SJCRH30 (cell line): ENCODE measurements at places on chromosomes 12 and 14.

GRCh38 chr12:3684449-3685051 is 68.4 kb downstream of the CRACR2A start:
- H3K4me3 ChIP-seq, result no peak overlapping the region
- H3K36me3 ChIP-seq, result no peaks in the 10 kb centered on the region
- no peaks in the 10 kb centered on the region for H3K4me1 ChIP-seq
- H3K27ac ChIP-seq, result no peak overlapping the region
- no peaks in the 10 kb centered on the region for H3K27me3 ChIP-seq

GRCh38 chr14:102690509-102691286 is 86.6 kb upstream of the TRAF3 start:
- no peak overlapping the region for H3K4me3 ChIP-seq
- H3K27me3 ChIP-seq, result no peaks in the 10 kb centered on the region
- no peak overlapping the region for H3K27ac ChIP-seq
- H3K36me3 ChIP-seq, result no peaks in the 10 kb centered on the region
- no peaks in the 10 kb centered on the region for H3K4me1 ChIP-seq

DNA sequence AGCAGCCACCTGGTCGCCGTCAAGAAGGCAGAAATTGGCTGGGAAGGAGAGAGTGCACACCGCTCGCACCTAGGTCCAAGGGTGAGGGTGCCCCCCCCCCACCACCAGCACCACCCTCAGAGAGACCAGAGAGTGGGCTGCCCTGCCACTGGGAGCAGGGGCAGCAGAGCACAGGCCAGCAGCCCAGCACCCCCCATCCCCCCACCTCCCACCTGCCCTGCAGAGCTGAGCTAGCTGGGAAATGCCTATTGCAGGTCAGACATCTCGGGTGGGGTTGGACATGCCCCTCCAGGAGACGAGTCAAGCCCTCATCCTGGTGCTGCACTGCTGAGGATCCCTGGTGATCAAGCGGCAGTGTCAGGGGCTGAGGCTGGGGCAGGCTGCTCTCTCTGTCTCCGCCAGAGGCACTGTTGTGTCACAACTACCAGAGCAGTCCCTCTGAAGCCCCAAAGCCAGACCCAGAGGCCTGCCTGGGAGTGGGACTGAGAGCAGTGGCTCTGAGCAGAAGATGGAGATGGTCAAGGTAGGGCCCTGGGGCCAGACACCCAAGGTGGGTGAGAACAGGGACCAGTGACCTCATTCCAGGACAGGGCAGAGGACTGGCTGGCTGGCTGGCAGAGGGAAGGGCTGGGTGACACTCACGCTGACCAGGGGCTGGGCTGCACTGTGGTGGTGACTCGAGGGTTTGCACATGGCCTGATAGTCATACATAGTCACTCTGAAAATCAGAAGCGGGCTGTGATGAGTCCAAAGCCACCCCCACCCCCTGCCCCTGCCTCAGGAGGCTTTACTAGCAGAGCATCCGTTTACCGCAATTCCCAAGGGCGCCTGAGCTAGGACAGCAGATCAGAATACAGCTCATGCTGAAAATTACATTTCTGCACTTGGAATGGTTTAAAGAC is 19.7 kb upstream of the LRTM2 start:
- H3K36me3 ChIP-seq, result no peaks in the 10 kb centered on the region
- H3K27me3 ChIP-seq, result no peaks in the 10 kb centered on the region
- no peak overlapping the region for H3K27ac ChIP-seq
- peaks cover 10% of the 10 kb centered on the region; the same call in 1 of the 2 replicates for H3K4me1 ChIP-seq

- no peaks in the 10 kb centered on the region for H3K27me3 ChIP-seq
- H3K36me3 ChIP-seq, result no peaks in the 10 kb centered on the region
- no peak overlapping the region for H3K4me3 ChIP-seq
- H3K4me1 ChIP-seq, result no peaks in the 10 kb centered on the region
- no peak overlapping the region for H3K27ac ChIP-seq
- no peak for DNase-seq
Observed at GRCh38 chr12:89231686-89232085, 120.6 kb downstream of the DUSP6 start.

GRCh38 chr14:94364964-94365363 is 23.4 kb downstream of the SERPINA1 start:
- H3K27ac ChIP-seq, result no peak overlapping the region
- no peaks in the 10 kb centered on the region for H3K36me3 ChIP-seq
- no peaks in the 10 kb centered on the region for H3K4me1 ChIP-seq

DNA sequence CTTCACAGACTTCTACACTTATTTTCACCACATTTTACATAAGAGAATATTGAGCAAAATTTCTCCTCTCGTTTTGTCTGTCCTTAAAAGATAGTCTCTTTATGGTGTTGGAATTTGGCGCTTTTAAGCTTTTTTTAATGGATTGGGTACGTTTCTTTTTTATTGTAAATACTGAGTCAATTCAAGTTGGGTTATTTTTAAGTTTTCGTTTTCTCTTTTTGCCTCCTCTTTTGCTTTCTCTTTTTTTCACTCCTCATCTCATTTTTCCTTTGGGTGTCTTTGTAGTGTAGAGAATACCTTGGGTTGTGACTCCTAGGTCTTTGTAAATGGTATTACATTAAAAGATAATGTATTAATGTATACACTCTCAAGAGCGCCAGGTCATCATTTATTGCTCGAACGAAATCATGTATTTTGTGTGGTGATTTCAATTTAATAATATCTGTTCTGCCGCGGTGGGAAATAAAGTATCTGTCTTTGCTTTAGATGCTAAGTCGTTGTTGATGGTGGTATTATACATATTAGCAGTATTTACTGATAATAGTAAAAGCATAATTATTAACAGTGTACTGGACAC is 845 bp downstream of the TMX1 start:
- H3K4me1 ChIP-seq, result peaks cover 6% of the 10 kb centered on the region; the same call in 1 of the 2 replicates
- peaks cover 17% of the 10 kb centered on the region; the same call in 1 of the 2 replicates for H3K36me3 ChIP-seq
- peak overlapping the region; percentile 78 for H3K4me3 ChIP-seq
